ENCODE measurements at places on chromosomes 1 and 21.

- DNase-seq, result peak; percentile 21
Observed at GRCh38 chr21:35150562-35151226, 101.6 kb upstream of the RUNX1 start.

DNA sequence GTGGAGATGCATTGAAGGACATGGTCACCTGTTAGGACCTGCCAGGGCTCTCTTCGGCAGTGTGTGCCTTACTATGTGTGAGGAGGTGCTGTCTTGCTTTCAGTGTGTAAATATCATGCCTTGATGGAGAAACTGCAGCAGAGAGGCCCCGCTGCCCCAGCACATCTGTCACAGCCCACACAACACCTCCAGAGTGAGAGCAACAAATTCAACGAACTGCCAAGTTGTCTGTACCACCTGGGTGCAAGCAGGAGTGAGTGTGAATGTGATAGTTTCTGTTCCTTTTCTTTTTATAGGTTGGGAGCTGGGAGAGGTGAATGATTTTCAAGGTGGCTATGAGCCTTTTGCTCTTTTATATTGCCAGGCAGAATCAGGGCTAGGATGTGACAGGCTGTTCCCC lies 114.6 kb upstream of the KIAA0040 start:
- DNase-seq, result no peak

DNA sequence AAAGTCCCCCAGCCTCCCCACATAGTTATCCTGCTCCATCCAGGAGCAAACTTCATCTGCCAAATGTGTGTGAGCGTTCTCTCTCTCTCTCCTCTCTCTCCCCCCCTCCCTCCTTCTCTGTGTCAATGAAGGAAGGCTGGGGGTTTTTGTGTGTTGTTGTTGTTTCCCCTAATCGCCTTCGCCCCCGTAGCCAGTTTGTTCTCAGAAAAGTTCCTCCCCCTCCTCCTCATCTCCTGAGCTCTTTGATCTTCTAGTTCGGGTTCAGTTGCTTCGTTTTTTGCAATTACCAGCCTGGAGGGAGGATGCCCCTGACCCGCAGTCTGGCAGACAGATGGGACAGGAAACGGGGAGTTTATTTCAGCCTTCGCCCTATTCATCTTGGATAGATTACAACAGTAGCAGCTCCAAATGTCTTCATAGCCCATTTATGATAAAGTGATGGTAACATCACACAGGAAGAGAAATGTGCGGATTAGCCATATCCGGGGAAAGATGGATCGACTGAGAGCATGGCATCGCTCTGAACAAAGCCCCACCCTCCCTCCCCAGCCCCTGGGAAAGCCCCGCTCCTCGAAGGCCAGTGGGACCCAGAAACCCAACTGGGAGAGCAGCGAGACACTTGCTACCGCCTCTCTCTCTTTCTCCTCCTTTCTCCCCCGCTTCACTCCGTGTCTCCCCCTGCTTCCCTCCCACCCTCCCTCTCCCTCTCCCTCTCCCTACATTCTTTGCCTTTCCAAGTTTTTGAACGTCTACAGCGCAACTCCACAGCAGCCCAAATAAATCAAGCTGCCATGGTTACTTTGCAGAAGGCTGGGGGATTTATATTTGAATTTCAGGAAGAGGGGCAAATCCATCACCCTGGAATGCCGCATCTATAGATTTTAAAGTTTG lies 139.7 kb upstream of the ARHGEF16 start:
- DNase-seq, result no peak

- no peak for DNase-seq
Observed at GRCh38 chr1:183444243-183444642, 26.1 kb upstream of the NMNAT2 start.

- DNase-seq, result no peak
Observed at GRCh38 chr21:27631471-27631870, 664.6 kb upstream of the ADAMTS5 start.

DNA sequence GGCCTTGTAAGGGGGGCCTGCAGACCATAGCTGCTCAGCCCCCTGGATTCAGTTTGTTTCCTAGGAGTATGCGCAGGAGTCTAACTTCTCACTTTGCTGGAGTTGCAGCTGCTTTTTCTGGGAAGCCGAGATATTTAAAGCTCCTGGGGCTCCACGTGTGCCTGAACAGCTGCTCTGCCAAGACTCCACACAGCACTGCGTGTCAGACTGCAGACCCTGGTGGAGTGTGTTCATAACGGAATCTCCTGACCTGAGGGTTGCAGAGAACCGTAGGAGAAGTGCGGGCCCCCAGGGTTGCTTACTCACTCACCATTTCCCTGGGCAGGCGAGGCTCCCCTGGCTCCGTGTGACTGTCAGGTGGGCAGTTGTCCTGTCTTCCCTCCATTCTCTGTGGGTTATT lies 474.3 kb upstream of the TMPRSS15 start:
- DNase-seq, result no peak

DNA sequence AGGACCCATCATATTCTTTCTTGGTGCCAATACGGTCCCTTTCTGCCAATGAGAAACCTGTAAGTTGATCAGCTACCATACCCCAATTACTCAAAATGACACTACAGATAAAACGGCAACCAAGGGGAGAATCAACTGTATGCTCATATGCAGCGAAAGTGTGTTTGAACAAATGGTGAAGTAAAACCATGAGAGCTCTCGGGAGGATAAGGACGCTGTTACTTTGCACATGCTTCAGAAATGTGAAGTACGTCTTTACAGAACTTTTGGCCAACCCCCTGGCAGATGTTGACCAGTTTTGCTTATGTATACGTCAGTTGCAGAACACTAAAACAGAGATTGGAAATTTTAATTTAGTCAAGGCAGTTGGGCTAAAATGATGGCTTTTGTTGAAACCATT lies 79.6 kb downstream of the PROX1 start:
- no peak for DNase-seq

GRCh38 chr1:31371121-31371959 lies 1.5 kb downstream of the FABP3 start:
- no peak for DNase-seq
